Mesangial cell (primary cell): ENCODE measurements at places on chromosomes 1 and 21. TPM values are rescaled to one million over a fixed set of nuclear protein-coding genes. Genes with fewer than 3 reads are reported as not detected.

The KIF14 gene
- 0.63 and 13.9 TPM in 2 replicates for total RNA-seq

The COL9A2 gene
- 5.1 and 10.6 TPM in 2 replicates for total RNA-seq

The IGSF3 gene
- 13.7 and 30.8 TPM in 2 replicates for total RNA-seq

The FMOD gene
- 0.25 TPM in 1 of 2 replicates, not detected in the other for total RNA-seq

The CHODL gene
- under 0.01 and 0.13 TPM in 2 replicates for total RNA-seq

The UTS2 gene
- total RNA-seq = not detected in 2 replicates

The ADAMTSL4 gene
- total RNA-seq = 0.98 and 5.8 TPM in 2 replicates

The COL16A1 gene
- 16.5 and 68.8 TPM in 2 replicates for total RNA-seq

The MRPL9 gene
- total RNA-seq = 70.4 and 113 TPM in 2 replicates

The PHC2 gene
- total RNA-seq = 217 and 254 TPM in 2 replicates

The KRTAP21-2 gene
- not detected in 2 replicates for total RNA-seq

The IPO13 gene
- 24.3 and 29.8 TPM in 2 replicates for total RNA-seq

The TMEM61 gene
- 0.89 TPM in 1 of 2 replicates, not detected in the other for total RNA-seq

The MSH4 gene
- not detected in 2 replicates for total RNA-seq

The NFASC gene
- total RNA-seq = not detected in 2 replicates

The RGS7 gene
- total RNA-seq = 0.81 TPM in 1 of 2 replicates, not detected in the other

The PDPN gene
- total RNA-seq = 7.1 and 7.3 TPM in 2 replicates

The LYST gene
- total RNA-seq = 3.3 and 12.3 TPM in 2 replicates

The TCEA3 gene
- 2.6 and 4.8 TPM in 2 replicates for total RNA-seq

The HNRNPR gene
- 39.2 and 60.5 TPM in 2 replicates for total RNA-seq

The SLC22A15 gene
- 0.81 and 3.0 TPM in 2 replicates for total RNA-seq

The SMG5 gene
- 54.9 and 59.6 TPM in 2 replicates for total RNA-seq

The A3GALT2 gene
- total RNA-seq = not detected in 2 replicates

The ZNF496 gene
- total RNA-seq = 40.4 and 51.1 TPM in 2 replicates

The FLG gene
- total RNA-seq = 0.51 TPM in 1 of 2 replicates, not detected in the other

The FAM167B gene
- 0.33 and 0.63 TPM in 2 replicates for total RNA-seq

The LDLRAP1 gene
- 7.7 and 9.3 TPM in 2 replicates for total RNA-seq

The AZIN2 gene
- 2.4 and 9.6 TPM in 2 replicates for total RNA-seq

The BATF3 gene
- total RNA-seq = 1.8 and 2.6 TPM in 2 replicates

The MFAP2 gene
- 218 and 267 TPM in 2 replicates for total RNA-seq

The LAMTOR5 gene
- 118 and 123 TPM in 2 replicates for total RNA-seq

The CFHR2 gene
- not detected in 2 replicates for total RNA-seq

The HSD3B2 gene
- not detected in 2 replicates for total RNA-seq

The RXRG gene
- not detected in 2 replicates for total RNA-seq

The BCAN gene
- total RNA-seq = not detected in 2 replicates

The EPHA8 gene
- total RNA-seq = not detected in 2 replicates

The ADGRB2 gene
- total RNA-seq = 11.7 and 39.0 TPM in 2 replicates

The CROCC gene
- 14.3 and 23.2 TPM in 2 replicates for total RNA-seq

The AMY1C gene
- total RNA-seq = not detected in 2 replicates

The CNKSR1 gene
- total RNA-seq = 1.5 and 3.4 TPM in 2 replicates

The ATP6V1G3 gene
- not detected in 2 replicates for total RNA-seq

The DDR2 gene
- 4.6 and 11.5 TPM in 2 replicates for total RNA-seq

The ZRANB2 gene
- total RNA-seq = 16.2 and 19.6 TPM in 2 replicates

The UMODL1 gene
- not detected in 2 replicates for total RNA-seq

The ELAVL4 gene
- not detected in 2 replicates for total RNA-seq

The PPIAL4G gene
- total RNA-seq = not detected in 2 replicates

The LELP1 gene
- total RNA-seq = not detected in 2 replicates

The ACTA1 gene
- total RNA-seq = 0.63 and 0.65 TPM in 2 replicates

The TMEM125 gene
- 0.33 and 2.8 TPM in 2 replicates for total RNA-seq

The NR1I3 gene
- not detected in 2 replicates for total RNA-seq

The TFF3 gene
- total RNA-seq = 1.1 and 1.4 TPM in 2 replicates
